ENCODE measurements at places on chromosomes 12 and 14.
A peak's percentile ranks its signal among the peaks of the same experiment; 100 is the strongest.

DNA sequence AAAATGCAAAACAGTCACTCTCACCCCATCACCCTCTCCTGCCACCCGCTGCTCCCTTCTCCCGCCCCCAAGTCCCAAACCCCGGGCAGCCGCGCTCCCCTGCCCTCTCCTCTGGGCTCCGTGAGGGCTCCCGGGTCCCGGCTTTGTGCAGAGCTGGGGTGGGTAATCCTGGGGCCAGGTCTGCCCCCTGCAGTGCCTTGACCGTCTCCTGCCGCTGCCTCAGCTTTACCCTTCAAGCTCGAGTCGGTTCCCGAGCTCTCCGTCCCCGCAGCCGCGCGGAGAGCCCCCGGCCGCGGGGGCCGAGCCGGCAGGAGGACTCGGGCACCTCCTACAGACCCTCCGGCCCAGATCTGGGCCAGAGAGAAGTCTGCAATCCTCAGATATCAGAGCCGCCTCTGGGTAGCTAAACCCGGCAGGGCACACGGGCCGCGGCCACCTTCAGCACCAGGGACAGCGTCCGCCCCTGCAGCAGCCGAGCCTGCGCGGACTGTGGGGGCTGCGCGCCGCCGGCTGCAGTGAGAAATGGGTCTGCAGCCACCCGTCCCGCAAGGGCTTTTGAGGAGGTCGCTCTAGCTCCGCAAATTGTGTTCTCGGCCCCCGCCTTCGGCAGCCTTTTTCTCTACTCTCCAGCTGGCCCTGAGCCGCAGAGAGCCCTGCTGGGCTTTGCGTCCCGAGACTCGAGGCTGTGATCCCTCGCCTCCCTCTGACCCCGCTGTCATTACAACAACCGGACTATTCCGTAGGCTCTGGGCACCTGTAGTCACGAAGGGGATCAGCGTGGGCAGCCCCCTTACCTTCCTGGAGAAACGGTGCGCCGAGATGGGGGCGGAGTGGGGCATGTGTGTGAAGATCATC lies 1.2 kb downstream of the PRMT8 start:
- DNase-seq = peak; percentile 20

GRCh38 chr12:62248873-62249272 lies 11.3 kb upstream of the USP15 start:
- DNase-seq = no peak

GRCh38 chr12:91935296-91935695 lies 210.3 kb downstream of the BTG1 start:
- DNase-seq = no peak

DNA sequence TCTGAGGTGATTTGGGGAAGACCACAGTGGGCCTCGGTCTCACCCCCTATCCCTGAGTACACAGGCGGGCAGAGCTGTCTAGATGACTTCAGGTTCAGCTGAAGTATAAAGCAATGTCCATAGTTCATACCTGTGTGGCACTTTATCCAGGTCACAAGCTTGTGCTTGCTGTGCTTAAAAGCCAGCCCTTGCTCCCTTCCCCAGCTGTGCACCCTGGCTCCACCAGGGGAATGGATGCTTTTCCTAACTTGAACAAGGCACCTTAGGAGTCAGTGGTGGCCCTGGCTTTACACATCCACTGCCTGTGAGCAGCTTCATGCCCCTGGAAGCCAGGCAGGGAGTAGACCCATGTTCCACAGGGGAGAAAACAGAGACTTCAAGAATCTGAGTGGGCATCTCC lies 5.5 kb downstream of the CARMIL3 start:
- no peak for DNase-seq

- no peak for DNase-seq
These were observed 1.7 kb downstream of the PRPF40B start for GRCh38 chr12:49624921-49625577.

GRCh38 chr14:105060751-105061427 lies 4.3 kb downstream of the GPR132 start:
- DNase-seq = no peak

DNA sequence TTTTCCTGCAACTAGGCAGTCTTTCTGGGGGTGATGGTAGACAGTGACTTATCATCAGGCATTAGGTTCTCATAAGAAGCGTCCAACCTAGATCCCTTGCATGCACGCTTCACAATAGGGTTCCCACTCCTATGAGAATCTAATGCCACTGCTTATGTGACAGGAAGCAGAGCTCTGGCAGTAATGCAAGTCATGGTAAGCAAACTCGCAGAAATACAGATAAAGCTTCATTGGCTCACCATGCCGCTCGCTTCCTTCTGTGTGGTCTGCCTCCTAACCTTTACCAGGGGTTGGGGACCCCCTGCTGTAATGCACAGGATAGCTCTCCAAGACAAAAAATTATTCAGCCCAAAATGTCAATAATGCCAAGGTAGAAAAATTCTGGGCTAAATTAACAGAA lies 864.2 kb downstream of the TRHDE start:
- DNase-seq = no peak

- DNase-seq = no peak
These were observed 12.4 kb downstream of the COPZ1 start for GRCh38 chr12:54337280-54337842.

- DNase-seq = no peak
These were observed 563.9 kb upstream of the TMEM132C start for GRCh38 chr12:127703026-127703425.

DNA sequence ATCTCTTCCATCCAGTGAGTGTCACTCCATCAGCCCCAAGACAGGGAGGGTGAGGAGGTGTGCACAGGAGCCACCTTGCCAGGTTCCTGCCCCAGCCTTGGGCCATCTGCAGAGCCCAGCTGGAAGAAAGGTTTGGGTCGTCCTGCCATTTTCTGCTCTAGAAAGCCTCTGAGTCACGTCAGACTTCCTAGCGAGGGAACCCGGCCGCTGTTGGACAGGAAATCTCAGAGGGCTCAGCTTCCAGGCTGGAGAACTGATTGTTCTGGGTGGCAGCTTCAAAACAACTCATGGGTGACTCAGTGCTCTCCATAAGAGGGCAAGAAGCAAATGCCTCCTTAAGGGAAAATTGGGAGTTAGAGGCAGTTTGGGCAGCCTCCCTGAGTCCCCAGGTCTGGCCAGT lies 16.6 kb downstream of the HIP1R start:
- DNase-seq = no peak

- DNase-seq = peak; percentile 57
These were observed 60.6 kb upstream of the TCL1A start for GRCh38 chr14:95774265-95775160.

- DNase-seq = no peak
These were observed 96.3 kb downstream of the C12orf75 start for GRCh38 chr12:105426766-105427165.

DNA sequence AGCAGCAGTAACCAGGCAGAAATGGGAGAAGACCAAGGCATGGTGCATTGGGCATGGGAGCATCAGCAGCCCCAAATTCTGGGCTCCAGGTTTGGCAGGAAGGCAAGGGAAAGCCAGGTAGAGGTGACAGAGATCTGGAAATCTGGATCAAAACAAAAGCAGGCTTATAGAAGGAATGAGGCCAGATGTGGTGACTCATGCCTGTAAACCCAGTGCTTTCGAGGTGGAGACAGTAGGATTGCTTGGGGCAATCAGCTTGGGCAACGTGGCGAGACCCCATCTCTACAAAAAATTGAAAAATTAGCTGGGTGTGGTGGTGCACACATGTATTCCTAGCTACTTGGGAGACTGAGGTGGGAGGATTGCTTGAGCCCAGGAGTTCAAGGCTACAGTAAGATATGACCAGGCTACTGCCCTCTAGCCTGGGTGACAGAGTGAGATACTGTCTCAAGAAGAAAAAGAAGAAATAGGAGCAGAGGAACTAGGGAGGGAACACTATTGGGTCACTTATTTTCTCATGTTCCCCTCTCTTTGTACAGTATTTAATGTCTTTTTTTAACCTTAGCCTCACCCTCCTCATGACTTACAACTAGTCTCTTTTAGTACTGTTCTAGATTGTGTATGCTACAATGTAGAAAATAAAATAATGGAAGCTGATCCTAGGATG lies 25.1 kb downstream of the SLC4A8 start:
- no peak for DNase-seq

DNA sequence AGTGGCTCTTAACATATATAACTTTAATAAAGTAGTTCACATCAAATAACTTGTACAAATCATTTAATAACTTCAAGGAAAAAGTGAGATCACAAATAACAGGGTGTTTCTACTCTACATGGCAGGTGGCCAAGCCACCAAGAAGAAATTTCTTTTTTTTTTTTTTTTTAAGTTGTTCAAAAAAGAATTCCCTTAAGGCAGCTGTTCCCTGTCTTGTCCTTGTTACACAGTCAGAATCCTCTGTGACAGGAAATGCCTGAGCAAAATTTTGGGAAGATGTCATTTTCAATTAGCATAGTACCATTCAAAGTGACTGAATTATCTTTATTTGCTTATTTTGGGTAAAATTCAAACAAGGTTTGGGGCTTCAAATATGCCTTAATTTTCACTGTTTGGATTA lies 79.4 kb downstream of the LIN7A start:
- DNase-seq = no peak

GRCh38 chr12:75995691-75996090 lies 35.9 kb downstream of the PHLDA1 start:
- DNase-seq = no peak

DNA sequence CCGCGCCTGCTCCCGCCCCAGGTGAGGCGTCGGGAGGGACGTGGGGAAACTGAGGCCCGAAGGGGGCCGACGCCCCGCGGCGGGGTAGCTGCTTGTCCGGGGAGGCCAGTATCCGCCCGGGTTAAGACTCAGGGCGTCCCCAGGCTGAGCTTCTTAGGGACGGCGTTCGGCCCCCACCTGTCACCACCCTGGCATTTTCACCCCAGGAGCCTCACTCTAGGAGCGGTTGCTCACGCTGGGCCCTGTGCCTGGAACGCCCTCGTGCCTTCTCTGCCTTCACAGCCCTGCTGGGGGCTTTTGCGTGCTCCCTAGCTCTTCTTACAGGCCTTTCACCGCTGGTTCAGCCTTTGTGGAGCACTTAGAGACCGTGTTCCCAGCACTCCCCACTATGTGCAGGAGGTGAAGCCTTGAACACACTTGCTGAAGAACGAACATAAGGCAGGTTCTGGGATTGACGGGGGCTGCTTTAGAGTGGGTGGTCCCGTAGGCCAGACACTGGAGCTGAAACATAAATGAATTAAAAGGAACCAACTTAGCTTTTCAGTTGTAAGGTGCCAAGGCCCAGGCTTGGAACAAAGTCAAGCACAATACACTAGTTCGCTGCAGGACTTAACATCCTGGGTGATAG lies 601 bp downstream of the ZNF839 start:
- peak; percentile 8 for DNase-seq

All from GM18507 (cell line).